ENCODE measurements at places on chromosomes 12 and 14.

GRCh38 chr12:33752854-33753253 is 269.4 kb upstream of the ALG10 start:
- DNase-seq, result no peak

- DNase-seq, result no peak
Observed at GRCh38 chr14:91980157-91980556, 32.7 kb upstream of the FBLN5 start.

GRCh38 chr12:31869972-31870371 is 89.2 kb upstream of the RESF1 start:
- DNase-seq, result no peak

GRCh38 chr12:89383235-89384049 is 31.1 kb upstream of the DUSP6 start:
- DNase-seq, result no peak
